ENCODE measurements at places on chromosomes 6 and 20.

- no peak for DNase-seq
- H3K27me3 ChIP-seq = no peaks in the 10 kb centered on the region
- no peak overlapping the region for H3K4me3 ChIP-seq
- no peaks in the 10 kb centered on the region for H3K36me3 ChIP-seq
- peak overlapping the region; percentile 19 for H3K27ac ChIP-seq
- H3K4me1 ChIP-seq = peaks cover 56% of the 10 kb centered on the region
Measured at GRCh38 chr6:25014791-25015560, 79.2 kb upstream of the RIPOR2 start.

DNA sequence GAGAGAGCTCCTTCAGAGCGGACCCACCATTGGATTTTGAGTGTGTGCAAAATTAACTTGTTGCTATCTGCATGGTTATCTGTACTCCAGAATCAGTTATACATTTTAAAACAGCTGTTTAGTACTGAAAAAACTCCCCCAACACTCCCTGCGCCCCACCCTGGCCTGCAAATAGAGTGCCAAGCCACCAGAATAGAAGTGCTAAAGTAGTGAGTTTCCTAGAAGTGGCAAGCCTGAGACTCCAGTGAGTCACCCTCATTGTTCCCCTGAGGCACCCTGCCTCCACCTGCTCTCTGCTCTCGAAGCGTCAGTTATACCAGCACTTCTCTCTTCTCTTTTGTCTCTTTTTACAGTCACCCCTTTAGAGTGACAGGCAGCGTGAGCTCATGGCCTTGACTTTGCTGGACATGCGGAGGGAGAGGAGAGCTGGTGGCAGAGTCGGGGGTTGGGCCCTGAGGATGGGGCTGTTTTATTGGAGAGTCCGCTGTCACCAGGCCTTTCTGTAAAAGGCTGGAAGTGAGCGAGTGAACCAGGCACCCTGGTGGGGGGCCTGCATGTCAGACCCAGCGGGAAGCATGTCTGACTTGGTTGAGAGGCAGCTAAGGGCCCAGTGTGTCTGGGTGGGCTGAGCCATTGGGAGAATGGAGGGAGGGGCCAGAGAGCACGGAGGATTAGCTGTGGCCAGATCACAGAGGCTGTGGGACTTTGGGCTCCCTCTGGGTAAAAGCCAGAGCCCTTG, 10.4 kb downstream of the IGF2R start:
- H3K27ac ChIP-seq = no peak overlapping the region
- H3K27me3 ChIP-seq = no peaks in the 10 kb centered on the region
- no peak overlapping the region for H3K4me3 ChIP-seq
- H3K36me3 ChIP-seq = no peaks in the 10 kb centered on the region

DNA sequence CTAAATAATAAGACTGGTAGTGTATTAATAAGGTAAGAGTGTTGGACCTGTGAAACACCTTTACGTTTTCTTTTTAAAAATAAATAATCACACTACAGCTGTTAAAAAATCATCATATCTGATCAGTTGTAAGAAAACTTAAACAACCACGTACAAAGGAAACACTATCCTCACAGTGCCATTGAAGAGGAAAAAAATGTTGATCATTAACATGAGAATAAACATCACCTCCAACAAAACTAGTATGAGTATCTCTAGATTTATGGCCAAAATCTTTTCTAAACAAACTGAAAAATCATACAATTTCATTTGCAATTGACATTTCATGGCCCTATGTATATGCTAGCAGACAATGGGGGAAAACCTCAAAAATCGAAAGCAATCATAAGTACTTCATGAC, 590 bp downstream of the EYS start:
- no peaks in the 10 kb centered on the region for H3K4me1 ChIP-seq
- no peak overlapping the region for H3K4me3 ChIP-seq
- DNase-seq = no peak
- no peaks in the 10 kb centered on the region for H3K27me3 ChIP-seq
- H3K27ac ChIP-seq = no peak overlapping the region
- H3K36me3 ChIP-seq = no peaks in the 10 kb centered on the region

- DNase-seq = no peak
- H3K27me3 ChIP-seq = no peaks in the 10 kb centered on the region
- no peaks in the 10 kb centered on the region for H3K4me1 ChIP-seq
- no peak overlapping the region for H3K4me3 ChIP-seq
- no peaks in the 10 kb centered on the region for H3K36me3 ChIP-seq
Measured at GRCh38 chr6:15960740-15961634, 167.9 kb upstream of the MYLIP start.

GRCh38 chr6:3597500-3598064, 140.7 kb upstream of the SLC22A23 start:
- no peaks in the 10 kb centered on the region for H3K27me3 ChIP-seq
- H3K36me3 ChIP-seq = no peaks in the 10 kb centered on the region
- H3K4me1 ChIP-seq = peaks cover 4% of the 10 kb centered on the region

GRCh38 chr6:56752534-56752933, 109.8 kb upstream of the DST start:
- H3K27me3 ChIP-seq = no peaks in the 10 kb centered on the region
- no peak overlapping the region for H3K27ac ChIP-seq
- no peaks in the 10 kb centered on the region for H3K36me3 ChIP-seq
- DNase-seq = no peak
- H3K4me1 ChIP-seq = peaks cover 58% of the 10 kb centered on the region
- no peak overlapping the region for H3K4me3 ChIP-seq

- H3K4me3 ChIP-seq = no peak overlapping the region
- no peak overlapping the region for H3K27ac ChIP-seq
- no peaks in the 10 kb centered on the region for H3K4me1 ChIP-seq
- DNase-seq = no peak
Measured at GRCh38 chr6:156752666-156753301, 24.4 kb upstream of the ARID1B start.

DNA sequence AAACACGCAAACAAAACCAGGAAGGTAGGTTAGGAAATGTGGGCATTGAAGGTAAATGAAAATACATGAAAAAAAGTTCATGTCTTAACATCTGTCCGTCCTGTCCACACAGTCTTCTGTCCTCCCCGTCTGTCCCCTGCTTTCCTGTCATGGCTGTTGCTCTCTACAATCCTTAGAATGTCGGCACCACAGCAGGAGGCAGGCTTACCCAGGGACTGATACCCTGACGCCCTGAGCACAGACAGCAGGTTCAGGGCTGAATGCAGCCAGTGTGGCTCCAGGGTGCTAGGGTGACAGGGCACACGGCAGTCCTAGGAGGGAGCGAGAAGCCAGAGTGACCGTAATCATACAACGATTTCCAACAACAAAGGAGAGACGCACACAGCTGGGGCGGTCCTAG, 123.7 kb downstream of the IRF4 start:
- no peaks in the 10 kb centered on the region for H3K27me3 ChIP-seq
- no peaks in the 10 kb centered on the region for H3K36me3 ChIP-seq
- no peak for DNase-seq
- H3K4me1 ChIP-seq = no peaks in the 10 kb centered on the region
- no peak overlapping the region for H3K27ac ChIP-seq
- H3K4me3 ChIP-seq = no peak overlapping the region

- H3K4me1 ChIP-seq = peaks cover 15% of the 10 kb centered on the region
- no peaks in the 10 kb centered on the region for H3K27me3 ChIP-seq
- DNase-seq = peak; percentile 65
Measured at GRCh38 chr6:79570129-79571029, 33.1 kb upstream of the LCA5 start.

GRCh38 chr6:7111095-7111690, 3.4 kb downstream of the RREB1 start:
- no peaks in the 10 kb centered on the region for H3K36me3 ChIP-seq
- no peak overlapping the region for H3K27ac ChIP-seq
- no peaks in the 10 kb centered on the region for H3K27me3 ChIP-seq
- DNase-seq = peak; percentile 62
- no peak overlapping the region for H3K4me3 ChIP-seq
- peaks cover 35% of the 10 kb centered on the region for H3K4me1 ChIP-seq

DNA sequence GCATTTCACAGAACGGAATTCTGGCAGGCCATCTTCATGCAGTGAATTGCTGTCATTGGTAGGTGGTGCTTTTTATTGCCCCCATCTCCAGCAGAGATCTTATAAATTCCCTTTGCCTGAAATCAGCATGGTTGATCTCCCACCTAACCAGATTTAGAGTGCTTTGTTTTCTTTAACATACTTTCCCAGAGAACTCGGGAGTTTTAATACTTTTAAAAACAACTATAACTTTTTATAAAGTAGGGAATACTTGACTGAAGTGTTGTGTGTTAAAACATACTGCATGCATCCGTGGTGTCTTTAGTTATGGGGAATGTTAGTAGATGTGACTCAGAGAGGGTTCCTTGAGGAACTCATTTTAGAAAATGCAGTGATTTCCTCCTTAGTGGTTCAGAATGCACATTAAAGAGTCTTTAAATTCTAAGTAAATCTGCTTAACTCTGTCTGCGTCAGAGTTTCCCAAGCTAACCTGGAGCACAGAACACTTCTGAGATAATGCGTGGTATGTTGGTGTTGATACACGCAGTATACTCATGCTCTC, 54.9 kb downstream of the AKAP12 start:
- no peaks in the 10 kb centered on the region for H3K4me1 ChIP-seq
- H3K4me3 ChIP-seq = no peak overlapping the region
- no peaks in the 10 kb centered on the region for H3K36me3 ChIP-seq

DNA sequence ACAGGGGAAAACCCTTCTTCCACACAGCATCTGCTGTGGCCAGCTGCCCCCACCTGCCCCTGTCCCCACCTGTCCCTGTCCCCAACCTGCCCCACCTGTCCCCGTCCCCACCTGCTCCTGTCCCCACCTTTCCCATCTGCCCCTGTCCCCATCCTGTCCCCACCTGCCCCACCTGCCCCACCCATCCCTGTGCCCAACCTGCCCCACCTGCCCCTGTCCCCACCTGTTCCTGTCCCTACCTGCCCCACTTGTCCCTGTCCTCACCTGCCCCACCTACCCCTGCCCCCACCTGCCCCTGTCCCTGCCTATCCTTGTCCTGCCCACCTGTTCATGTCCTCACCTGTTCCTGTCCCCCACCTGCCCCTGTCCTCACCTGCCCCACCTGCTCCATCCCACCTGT, 6.4 kb upstream of the MYT1 start:
- no peaks in the 10 kb centered on the region for H3K4me1 ChIP-seq
- no peak overlapping the region for H3K4me3 ChIP-seq
- H3K27me3 ChIP-seq = peaks cover 34% of the 10 kb centered on the region
- no peak overlapping the region for H3K27ac ChIP-seq
- DNase-seq = no peak

DNA sequence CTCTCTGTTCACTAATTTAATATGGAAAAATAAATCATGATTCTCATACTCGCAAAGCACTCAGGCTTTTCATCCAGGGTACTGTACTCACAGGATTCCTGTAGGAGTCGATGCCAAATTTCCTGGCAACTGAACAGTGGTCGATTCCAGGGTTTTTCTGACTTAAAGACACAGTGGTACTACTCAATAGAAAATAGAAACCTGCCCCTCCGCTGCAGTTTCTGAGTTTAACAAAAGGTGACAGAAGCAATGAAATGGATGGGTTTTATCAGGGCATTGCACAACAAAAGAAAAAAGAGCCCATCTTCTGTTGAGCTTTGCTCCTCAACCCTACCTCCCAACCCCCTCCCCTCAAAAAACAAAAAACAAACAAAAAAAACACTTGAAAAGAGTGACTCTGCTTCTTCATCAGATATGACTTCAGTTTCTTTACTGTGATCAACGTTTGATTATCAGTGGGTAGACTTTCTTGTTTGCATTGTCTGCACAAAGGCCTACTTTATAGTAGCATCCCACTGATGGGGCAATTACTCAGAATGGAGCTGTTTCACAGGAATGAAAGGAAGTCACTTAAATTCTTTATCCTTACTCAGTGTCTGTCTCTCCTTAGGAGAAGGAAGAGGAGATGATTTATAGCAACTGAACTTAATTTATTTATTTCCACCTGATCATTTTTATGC, 96.2 kb upstream of the FOXO3 start:
- no peaks in the 10 kb centered on the region for H3K36me3 ChIP-seq
- H3K4me3 ChIP-seq = no peak overlapping the region
- no peaks in the 10 kb centered on the region for H3K27me3 ChIP-seq
- DNase-seq = peak; percentile 11

DNA sequence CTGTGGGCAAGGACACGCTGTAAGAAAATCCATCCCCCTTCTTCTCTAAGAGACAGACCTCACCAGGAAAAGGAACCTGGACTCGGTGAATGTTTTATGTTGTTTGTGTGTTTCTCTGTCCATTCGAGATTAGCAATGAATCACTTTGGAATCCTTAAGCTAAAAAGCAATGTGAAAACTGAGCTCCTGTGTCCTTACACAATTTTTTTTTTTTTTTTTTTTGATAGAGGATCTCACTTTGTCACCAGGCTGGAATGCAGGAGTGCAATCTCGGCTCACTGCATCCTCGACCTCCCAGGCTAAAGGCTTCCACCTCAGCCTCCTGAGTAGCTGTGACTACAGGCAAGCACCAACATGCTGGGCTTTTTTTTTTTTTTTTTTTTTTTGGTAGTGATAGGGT, 32.1 kb downstream of the BFSP1 start:
- peaks cover 5% of the 10 kb centered on the region for H3K4me1 ChIP-seq
- H3K4me3 ChIP-seq = no peak overlapping the region
- H3K36me3 ChIP-seq = no peaks in the 10 kb centered on the region
- H3K27ac ChIP-seq = no peak overlapping the region
- no peak for DNase-seq
- H3K27me3 ChIP-seq = peaks cover 6% of the 10 kb centered on the region

- no peak for DNase-seq
- H3K4me1 ChIP-seq = no peaks in the 10 kb centered on the region
- no peaks in the 10 kb centered on the region for H3K36me3 ChIP-seq
- peaks cover 17% of the 10 kb centered on the region for H3K27me3 ChIP-seq
Measured at GRCh38 chr6:157677235-157677634, 145.8 kb upstream of the SNX9 start.

DNA sequence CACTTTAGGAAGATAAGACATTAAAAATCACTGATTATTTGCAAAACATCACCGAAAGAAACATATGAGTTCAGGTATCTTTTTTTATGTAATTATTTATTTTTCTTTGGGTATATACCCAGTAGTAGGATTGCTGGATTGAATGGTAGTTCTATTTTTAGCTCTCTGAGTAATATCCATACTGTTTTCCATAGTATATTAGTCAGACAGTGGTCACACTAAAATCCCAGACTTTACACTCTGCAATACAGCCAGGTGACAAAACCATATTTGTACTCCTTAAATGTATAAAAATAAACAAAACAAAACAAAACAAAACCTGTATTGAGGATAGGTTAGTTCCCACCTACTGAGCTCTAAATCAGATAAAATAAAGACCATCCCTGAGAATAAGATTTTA, 1024.3 kb upstream of the EYS start:
- no peak overlapping the region for H3K4me3 ChIP-seq
- no peak for DNase-seq
- H3K4me1 ChIP-seq = no peaks in the 10 kb centered on the region
- no peaks in the 10 kb centered on the region for H3K36me3 ChIP-seq
- H3K27ac ChIP-seq = no peak overlapping the region
- no peaks in the 10 kb centered on the region for H3K27me3 ChIP-seq

DNA sequence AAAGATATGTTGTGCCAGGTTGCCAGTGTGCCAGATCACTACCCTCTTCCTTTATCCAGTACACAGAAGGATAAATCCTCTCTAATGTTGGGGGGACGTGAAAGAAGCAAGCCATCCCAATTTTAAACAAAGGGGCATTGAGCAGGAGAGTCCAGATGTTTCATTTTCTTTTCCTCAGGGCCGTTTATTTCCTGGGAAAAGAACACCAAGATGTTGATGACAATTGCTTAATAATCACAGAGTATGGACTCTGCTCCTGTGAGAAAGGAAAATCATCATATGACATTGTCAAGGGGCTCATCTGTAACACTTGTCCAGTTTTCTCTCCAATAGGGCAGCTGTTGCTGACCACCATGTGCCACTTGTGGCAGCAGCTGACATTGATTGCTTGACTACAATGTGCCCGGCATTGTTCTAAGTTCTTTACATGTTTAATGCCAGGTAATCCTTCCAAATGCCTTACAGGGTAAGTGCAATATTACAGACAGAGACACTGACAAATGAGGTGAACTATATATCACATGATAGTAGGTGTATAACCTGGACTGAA, 161.4 kb downstream of the CD109 start:
- no peaks in the 10 kb centered on the region for H3K27me3 ChIP-seq
- no peak overlapping the region for H3K4me3 ChIP-seq
- H3K4me1 ChIP-seq = peaks cover 4% of the 10 kb centered on the region

Data from osteoblast (primary cell).